Globus pallidus (tissue), 1 donor: ENCODE measurements at places on chromosomes 5 and 9.

- no peak for DNase-seq
These were observed 57.8 kb downstream of the TMC1 start for GRCh38 chr9:72579190-72579589.

GRCh38 chr9:95857896-95858295, 17.6 kb upstream of the ERCC6L2 start:
- DNase-seq, result no peak

GRCh38 chr5:56585461-56585860, 229.9 kb upstream of the MAP3K1 start:
- no peak for DNase-seq

GRCh38 chr5:61020415-61020814, 75.4 kb downstream of the NDUFAF2 start:
- no peak for DNase-seq

DNA sequence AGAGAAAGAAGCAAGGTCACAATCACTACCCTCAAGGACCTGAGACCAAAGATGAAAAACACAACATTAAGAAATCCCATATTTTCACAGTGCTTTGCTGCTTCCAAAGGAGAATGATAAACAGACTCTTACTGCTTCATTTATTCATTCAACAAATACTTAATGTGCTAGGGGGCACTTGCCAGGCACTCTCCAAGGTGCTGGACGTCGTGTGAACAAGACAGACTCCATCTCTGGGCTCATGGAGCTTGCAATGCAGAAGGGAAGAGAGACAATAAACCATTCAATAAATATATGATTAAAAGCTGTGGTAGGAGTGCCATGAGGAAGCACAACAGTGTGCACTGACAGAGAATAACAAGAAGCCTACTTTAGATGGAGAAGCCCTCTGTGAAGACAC, 327.7 kb downstream of the CDK5RAP2 start:
- no peak for DNase-seq

DNA sequence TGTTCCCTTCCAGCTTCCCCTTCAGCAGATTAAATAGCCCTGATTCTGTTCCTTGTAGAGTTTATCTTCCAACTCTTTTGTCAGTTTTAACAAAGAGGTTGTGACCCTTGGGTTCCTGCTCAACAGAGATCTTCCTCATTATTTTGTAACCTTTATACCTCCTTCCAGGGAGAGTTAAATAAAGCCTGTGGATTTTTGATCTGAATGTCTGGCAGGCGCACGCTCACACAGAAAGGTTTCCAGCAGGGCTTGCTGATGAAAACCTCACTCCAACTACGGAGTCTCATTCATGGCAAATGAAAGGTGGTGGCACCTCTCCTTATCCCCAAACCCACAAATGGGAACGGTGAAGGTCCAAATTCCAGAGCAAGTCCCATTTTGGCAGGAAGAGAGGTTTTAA, 129.0 kb downstream of the SREK1 start:
- no peak for DNase-seq
